ENCODE measurements at places on chromosomes 7 and 10.
A peak's percentile ranks its signal among the peaks of the same experiment; 100 is the strongest.

GRCh38 chr10:13797164-13797563 lies 210.4 kb downstream of the PRPF18 start:
- no peak for DNase-seq

GRCh38 chr10:71766717-71767419 lies 6.5 kb downstream of the VSIR start:
- DNase-seq = no peak

DNA sequence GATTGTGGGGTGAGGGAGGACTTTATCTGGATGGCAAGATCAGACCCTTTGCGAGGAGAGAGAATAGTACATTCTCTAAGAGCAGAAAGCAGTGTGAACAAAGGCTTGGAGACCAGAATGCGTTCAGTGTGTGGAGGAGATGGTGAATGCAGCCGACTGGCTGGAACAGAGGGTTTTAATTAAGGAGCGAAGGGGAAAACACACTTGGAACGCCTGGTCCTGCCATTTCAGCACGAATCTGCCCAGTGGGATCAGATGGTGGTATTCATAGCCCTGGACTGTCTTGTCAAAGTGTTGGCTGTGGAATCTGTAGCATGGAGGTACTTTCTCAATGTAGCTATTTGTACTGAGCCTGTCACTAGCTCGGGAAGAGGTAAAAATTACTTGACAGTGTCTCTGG lies 260.9 kb downstream of the SLC25A13 start:
- DNase-seq = no peak

- DNase-seq = peak; percentile 80
These were observed 45.6 kb downstream of the ZNF277 start for GRCh38 chr7:112252141-112252540.

DNA sequence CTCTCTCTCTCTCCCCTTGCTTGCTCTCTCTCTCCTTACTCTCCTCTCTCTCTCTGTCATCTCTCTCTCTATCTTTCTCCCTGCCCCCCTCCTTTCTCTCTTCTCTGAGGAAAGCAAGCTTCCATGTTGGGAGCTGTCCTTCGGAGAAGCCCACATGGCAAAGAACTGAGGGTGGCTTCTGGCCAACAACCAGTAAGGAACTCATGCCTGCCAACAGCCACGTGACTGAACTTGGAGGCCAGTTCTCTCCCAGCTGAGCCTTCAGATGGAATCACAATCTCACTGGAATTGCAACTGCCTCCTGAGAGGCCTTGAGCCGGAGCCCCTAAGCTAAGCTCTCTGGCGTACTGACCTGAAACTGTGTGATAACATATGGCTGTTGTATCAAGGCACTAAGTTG lies 12.0 kb upstream of the DHTKD1 start:
- DNase-seq = no peak

DNA sequence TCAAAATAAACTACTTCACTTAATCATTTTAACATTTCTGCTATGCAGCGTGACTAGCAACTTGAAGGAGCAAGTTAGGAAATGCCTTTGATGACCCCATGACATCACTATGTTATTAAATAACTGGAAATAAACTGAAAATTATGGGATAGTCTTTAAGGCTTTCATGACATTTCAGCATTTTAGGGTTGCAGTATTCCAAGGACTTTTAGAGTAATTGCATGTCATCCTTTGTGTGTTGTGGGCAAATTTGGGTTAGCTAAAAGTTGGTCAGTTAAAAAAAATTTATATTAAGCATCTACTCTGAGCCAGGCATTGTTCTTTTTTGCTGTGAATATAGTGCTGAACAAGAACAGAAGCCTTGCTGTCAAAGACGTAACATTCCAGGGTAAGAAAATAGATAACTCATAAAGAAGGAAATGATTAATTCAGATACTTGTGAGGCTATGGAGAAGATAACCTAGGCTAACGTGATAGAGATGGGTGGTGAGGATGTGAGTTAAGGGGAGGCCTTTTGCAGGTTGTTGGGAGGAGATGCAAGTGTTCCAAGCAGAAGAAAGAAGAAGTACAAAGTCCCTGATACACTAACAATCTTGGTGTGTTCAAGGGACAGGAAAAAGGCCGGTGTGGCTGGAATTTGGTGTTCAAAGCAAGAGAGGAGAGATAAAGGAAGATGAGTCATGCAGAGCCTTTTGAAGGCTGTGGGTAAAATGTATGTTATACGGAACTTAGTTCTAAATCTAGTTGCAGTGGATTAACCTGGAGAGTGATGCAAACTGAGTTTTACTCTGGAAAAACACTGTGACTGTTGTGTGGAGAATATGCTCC lies 610.2 kb downstream of the AUTS2 start:
- DNase-seq = no peak

GRCh38 chr10:59654007-59654406 lies 55.6 kb downstream of the SLC16A9 start:
- no peak for DNase-seq

DNA sequence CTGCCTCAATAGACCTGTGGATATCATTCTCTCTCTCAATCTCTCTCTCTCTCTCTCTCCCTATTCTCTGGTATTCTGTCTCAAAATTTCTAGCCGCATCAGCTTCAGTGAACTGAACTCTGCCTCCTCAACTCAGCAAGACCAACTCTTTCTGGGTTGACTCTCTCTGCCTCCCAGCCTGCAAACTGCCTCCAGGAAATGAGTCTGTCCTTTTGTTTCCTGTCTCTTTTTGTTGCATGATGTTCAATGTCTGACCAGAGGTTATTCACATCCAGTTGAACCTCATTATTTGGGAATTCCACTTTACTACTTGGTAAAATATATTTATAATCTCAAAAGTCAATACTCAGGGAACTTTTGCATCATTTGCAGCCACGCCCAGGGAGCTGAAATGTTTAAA lies 682.7 kb upstream of the FZD8 start:
- DNase-seq = no peak

DNA sequence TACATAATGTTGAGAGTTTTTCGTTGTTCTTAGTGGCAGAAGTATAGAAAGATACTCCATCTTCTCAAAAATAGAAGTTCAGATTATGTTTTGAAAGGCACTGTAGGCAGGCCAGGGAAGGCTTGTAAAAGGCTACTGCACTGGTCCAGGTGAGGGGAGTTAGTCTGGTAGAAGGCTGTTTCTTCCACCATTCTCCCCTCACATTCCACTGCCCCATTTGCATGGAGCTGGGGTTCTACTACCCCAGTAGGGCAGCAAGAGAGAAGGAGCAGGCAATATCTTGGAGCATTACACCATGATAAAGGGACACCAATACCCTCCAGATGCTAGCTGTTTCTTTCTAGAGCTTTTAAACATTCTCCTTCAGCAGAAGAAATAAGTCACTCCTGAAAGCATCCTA lies 16.5 kb upstream of the SGMS1 start:
- DNase-seq = no peak

- DNase-seq = no peak
These were observed 821.5 kb upstream of the IGFBP3 start for GRCh38 chr7:46742601-46743000.

DNA sequence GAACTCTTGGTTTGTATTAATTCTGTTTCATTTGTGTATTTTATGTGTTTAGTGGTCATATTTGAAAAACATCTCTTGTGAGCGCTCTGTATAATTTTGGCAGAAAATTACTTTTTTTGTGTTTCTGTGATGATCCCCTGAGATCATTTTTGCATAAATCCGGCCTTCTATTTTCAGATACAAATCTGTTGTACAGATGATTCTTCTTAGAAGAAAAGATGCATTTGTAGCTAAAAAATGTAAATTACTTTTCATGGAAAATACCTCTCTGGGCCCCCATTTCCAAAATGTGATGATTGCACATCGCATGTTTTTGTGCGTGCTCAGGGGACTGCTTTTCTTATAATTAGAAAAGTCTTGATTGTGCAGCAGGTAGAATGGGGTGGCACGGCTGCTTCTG lies 395.4 kb downstream of the LRMDA start:
- DNase-seq = no peak

DNA sequence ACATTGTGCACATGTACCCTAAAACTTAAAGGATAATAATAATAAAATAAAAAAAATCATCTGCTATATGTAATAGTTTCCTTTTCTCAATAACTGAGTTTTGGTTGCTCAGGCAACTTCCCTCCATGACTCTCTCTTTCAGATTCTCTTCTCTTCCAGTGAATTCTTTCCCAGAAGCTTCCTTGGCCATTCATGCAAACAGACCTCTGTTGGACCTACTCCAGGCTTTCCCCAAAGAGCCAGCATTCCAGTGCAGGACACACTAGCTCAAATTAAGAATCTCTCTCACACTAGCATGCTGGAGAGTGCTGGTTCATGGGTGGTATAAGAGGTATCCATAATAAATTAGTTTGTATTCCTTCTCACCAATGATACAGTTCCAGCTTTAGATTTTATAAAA lies 31.0 kb upstream of the ZEB1 start:
- no peak for DNase-seq

- no peak for DNase-seq
These were observed 137.6 kb upstream of the CDK6 start for GRCh38 chr7:92973974-92974373.

- DNase-seq = no peak
These were observed 17.1 kb downstream of the MCU start for GRCh38 chr10:72709041-72709440.

DNA sequence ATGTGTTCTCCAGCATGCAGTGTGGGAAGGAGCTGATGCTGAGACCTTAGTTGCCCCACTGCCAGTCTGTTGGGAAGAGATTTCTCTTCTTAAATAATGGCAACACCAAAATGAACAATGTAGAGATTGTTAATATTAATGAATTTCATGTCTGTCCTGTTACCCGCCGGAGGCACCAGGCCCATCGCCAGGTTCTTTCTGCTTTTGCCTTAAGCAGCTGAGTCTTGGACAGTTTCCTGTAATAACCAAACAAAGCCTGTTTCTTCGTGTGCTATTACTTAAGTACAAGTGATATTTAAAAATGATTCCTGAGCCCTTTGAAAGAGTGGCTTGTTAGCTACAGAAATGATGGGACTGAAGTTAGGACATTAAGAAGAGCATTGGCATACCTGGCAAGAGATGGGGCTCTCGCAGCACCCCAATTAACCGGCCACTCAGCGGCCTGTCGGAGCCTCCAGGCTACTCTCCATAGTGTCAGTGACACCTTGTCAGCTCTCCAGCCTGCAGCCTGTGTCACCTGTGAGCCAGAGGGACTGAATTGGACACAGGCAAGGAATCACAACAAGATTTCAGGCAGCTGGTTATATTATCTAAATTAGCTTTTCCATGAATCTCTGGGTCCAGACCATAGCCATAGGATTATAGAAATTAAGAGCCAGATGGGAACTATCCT lies 142.0 kb downstream of the CELF2 start:
- DNase-seq = no peak

DNA sequence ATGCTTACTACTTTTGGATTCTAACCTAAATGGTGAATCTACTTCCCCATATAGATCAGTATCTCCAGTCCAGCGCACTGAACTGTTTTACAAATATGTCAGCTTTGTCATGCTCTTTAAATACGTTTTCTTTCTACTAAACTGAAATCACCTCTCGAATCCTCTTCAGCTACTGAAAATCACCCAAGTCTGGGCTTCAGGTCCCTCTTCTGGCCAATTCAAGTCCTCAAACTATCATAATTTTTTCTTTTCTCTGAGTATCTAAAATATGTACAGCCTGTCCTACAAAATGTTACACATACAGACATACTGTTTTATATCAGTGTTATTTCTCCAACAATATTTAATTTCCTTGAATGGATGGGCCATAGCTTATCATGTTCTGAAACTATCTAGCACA lies 84.2 kb downstream of the CACNA2D1 start:
- DNase-seq = no peak
